Activated effector memory CD4-positive, alpha-beta T cell treated with anti-CD3 and anti-CD28 coated beads, Interleukin-2, amount 50 U/mL, for 16 hours (primary cell): ENCODE measurements at places on chromosomes 12 and 14.
A peak's percentile ranks its signal among the peaks of the same experiment; 100 is the strongest.

DNA sequence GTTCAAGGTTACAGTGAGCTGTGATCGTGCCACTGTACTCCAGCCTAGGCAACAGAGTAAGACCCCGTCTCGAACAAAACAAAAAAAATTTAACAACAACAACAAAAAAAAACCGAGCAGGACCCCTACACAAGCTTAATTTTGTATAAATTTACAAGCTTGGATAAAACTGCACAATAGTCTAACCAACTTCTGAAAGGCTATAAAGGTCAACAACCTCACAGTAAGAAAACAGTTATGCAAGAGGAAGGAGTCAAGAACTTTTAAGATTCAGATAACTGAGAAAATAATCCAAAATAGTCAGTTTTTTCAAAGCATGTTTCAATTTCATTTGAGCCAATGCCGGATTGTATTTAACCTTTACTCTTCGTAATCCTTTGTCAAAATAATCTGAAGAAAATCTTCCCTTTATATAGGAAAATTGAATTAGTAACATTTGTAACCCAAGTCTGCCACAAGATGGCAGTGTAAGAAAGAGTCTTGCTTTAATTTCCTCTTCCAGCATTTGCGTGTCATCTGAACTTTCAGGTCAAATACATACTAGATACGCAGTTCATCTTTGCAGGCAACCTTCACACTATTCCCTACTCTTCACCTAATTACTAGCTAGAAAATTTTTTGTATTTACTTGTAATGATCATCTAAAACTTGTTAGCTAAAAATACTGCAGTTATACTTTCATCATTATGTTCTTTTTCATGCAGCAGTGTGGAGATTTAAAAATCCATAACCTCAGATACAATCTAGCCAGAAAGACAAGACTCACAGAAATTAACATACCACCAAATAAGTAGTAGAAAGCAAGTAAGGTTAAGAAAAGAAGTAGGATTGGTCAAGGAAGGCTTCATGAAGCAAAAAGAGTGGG is 5.8 kb downstream of the CCNB1IP1 start:
- no peak for DNase-seq

- DNase-seq, result peak; percentile 68
These were observed 934 bp upstream of the TAPBPL start for GRCh38 chr12:6450869-6451347.

DNA sequence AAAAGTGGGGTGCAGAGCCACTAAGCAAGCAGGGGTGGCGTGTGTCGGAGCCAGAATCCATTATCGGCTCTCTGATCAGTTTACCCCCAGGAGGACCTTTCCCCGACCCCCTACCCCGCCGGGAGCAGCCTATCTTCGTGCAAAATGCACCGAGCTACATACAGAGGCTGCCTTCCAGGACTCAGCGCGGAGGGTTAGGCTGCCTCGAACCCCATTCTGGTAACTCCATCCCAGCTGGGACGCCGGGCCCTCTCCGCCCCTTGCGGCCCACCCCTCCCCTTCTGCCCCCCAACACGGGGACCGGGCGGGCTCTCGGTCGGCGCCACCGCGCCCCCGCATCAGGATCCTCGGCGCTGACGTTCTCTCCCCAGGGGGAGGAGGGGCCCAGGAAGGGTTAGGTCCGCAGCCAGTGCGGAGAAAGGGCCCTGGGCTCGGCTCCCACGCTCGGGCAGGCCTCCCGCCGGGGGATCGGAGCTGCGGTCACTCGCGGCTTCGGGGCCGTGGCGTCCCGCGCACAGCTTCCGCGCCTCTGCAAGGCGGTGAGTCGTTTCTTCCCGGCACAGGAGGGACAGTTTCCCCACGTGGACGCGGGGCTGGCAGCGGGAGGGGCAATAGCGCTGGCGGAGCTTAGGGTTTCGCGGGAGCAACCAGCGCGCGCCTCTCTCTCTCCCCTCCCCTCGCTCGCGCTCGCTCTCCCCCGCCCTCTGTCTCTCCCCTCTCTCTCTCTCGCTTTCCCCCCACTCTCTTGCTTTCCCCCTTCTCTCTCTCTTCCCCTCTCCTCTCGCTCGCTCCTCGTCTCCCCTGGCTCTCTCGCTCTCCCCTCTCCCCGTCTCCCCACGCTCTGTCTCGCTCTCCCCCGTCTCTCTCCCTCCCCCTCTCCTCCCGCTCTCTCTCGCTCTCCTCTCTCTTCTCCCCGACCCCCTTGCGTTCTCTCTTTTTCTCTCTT is 12.5 kb upstream of the MAP3K9 start:
- DNase-seq, result peak; percentile 87

DNA sequence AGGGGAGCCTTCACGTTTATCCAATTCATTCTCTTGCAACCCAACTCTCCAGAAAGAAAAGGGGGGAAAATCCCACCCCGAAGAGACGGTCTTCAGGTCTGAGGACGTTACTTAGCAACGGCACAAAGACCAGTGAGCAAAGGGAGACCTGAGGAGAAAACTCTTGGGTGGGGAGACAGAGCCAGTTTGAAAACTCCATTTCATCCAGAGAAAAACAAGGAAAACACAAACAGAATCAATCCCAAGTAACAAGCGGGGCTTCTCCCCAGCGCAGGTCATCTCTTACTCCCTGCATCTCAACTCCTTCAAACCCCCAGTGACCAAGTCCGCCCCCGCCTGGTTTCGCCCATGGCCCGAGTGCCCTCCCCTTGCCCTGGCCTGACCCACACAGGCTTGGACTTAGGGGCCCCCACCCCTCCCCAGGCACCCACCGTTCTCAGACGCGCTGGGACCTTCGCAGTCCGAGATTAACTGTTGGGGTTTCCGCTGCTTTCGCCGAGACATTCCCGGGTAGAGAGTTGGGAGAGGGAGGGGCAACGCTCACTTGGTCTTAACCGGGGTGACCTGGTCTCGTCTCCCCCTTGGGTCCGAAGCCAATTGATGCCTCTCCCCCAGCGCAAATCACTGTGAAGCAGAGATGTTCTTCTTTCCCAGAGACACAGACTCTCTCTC is 10.4 kb upstream of the SALL2 start:
- no peak for DNase-seq

- peak; percentile 82 for DNase-seq
These were observed 28.2 kb downstream of the TRAF3 start for GRCh38 chr14:102805371-102805891.
